Smooth muscle cell of the brain vasculature (primary cell): ENCODE measurements at places on chromosomes 4 and X.

DNA sequence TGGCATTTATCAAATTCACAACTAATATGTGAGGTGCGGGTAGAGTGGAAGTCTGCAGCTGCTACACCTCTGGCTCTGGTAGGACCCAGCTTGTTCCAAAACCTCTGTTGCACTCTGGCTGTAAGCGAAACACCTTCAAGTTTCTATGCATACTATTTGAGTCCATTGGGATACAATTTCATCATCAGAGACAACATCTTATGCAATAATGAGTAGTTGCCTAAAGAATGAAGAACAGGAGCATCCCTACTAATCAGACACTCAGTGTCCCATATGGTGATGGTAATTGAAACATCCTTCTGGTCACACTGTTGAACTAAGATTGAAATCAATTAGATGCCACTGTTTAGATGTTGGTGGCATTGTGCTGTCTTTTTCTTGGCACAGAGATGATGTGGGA lies 178.4 kb downstream of the MGST2 start:
- no peak for DNase-seq

- no peak for DNase-seq
These were observed 58.9 kb downstream of the HTRA3 start for GRCh38 chr4:8328456-8328855.

DNA sequence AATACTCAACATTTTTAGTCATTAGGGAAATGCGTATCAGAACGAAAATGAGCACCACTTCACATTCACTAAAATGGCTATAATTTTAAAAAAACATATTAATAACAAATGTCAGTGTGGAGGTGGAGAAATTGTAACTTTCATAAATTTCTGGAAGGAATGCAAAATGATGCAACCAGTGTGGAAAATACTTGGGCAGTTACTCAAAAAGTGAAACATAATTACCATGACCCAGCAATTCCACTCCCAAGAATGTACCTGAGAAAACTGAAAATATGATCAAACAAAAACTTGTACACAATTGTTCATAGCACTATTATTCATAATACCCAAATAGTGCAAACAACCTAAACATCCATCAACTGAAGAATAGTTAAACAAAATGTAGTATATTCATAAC lies 76.1 kb upstream of the FAM241A start:
- no peak for DNase-seq

GRCh38 chr4:41525129-41525528 lies 12.8 kb upstream of the LIMCH1 start:
- DNase-seq = no peak

- no peak for DNase-seq
These were observed 43.6 kb upstream of the IL1RAPL2 start for GRCh38 chrX:104522386-104522785.

DNA sequence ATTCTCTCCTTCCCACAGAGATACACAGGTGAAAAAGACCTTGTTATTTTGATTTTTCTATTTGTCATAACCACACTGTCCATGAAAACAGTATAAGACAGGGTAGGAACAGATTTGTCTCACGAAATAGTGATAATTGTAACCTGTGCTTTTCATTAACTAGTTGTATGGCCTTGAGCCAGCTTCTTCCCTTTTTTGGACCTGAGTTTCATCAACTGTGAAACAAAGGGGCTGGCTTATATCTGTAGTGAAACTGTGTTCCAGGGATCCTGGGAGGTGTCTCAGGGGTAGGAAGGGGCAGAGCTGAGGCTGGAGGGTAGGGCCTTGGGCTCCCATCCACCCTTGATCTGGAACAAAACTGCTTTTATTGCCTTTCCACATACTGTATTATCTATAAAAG lies 50.9 kb downstream of the MED28 start:
- no peak for DNase-seq

DNA sequence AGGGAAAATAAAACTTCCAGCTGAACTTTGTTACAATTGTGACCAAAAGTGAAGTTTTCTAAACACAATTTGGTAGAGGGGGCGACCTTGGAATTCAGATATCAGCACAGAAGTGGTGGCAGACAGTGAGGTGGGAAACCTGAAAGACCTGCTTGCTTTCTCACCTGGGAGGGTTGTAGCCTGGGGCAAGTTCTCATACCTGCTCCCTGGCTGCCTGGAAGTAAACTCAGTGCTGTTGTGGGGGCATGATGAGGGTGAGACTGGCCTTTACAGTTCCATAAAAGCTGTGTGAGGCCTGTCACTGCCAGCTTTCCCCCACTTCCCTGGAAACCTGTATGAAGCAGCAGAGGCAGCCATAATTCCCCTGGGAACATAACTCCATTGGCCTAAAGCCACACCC lies 1180.2 kb downstream of the FAM133A start:
- no peak for DNase-seq

DNA sequence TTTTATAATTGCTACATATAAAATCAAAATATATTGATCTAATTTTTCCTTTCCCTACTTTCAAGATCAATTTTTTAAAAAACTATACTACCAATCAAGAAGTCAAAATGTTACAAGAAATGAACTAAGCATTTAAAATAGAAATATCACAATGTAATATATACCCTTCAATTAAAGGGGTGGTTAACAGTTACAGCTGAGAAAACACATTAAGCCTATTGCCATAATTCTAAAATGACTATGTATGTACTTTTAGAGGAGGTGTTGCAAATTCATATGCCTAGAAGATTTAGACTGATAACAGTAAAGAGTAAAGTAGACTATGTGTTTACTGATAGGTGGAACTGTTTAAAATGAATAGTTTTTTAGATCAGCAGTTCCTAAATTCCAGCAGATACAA lies 3.7 kb downstream of the NUP54 start:
- no peak for DNase-seq

- no peak for DNase-seq
These were observed 5.7 kb downstream of the DOK7 start for GRCh38 chr4:3468804-3469203.

DNA sequence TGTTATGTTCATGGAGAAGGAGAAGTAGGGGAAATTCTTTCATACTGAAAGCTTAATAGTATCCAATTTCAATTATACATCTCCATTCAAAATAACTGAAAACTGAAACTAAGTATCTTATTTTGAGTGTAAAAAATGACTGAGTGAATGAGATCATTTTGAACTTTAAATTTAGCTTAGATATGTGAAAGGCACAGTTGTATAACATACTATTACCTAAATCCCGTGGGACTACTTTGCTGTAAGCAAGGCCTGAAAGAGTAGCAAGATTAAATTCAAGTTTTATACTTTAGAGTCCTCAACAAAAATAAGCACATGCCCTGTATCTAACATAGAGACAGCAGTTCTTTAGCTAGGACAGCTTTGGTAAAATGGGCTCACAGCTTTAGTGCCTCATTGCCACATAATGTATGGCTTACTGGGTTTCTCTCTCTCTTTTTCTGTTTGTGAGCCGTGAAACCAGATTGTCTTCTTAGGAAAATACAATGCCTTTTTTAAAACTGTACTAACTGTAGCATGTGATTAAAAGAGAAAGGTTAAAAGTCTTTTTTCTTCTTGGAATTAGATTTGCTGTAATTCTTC lies 43.2 kb downstream of the GSTCD start:
- DNase-seq = no peak

GRCh38 chr4:11424000-11424399 lies 4.7 kb downstream of the HS3ST1 start:
- peak; percentile 33 for DNase-seq

- DNase-seq = no peak
These were observed 1144.2 kb downstream of the FAT4 start for GRCh38 chr4:126458993-126459392.

DNA sequence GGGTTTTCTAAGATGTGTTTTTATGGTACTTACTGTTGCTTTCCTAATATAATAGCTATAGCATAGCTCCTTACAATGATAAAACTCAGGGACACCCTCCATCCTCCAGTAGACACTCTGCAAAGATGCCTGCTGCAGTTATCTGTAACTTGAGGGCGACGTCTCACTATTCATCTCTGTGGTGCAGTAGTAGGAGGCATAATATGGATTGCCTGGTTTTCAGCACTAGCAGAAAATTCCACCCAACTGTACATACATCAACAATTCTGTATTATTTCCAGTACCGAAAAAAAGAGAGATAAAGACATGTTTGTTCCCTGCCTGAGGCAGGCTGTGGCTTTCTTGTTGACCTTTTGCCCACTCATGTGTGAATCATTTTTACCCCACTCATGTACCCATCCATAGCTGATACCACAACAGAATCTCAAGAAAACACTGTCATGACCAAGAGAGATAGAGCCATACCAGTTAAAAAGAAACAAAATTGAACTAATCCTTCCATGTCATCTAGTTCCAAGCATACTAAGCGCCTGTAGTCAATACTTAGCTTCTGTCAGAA lies 220.1 kb downstream of the RAB28 start:
- no peak for DNase-seq

DNA sequence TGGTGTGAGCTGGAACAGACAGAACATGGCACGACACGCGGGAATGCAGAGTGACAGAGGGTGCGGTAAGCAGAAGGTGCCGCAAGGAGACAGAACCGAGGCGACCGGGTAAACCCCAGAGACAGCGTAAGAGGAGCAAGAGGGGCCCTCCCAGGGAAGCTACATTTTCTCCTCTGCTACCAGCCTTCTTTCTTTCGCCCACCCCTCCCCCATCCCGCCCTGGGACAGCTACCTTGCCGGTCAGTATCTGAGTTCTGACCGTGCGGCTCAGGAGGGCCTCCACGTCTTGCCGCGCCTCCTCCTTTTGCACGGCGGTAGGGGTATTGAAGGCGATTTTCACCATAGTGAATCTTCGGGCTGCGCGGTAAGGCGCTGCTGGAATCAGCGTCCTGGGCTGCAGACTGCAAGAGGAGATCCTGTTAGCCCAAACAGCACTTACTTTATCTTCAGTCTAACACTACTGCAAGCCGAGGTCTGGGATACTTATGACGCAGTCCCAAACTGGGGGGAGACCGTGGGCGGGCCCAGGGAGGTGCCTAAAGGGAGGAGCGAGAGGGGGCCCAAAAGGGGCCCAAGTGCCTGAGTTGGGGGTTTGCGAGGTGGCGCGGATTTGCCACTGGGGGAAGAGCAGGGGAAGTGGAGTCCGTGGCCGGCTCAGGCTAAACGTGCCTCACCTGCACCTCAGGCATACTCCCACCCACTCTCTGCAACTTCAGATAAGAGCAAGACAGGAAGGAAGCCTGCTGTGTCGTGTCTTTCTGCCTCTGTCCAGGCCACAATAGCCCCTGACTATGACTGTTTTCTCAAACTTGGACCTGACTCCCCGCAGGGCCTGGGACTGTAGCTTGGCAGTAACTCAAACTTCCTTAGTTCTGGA lies at the start of gene ITM2A:
ITM2A (minus strand) TSS at position 462 of the 877 bp plus-strand sequence; CDS start at position 343, 119 bp downstream.
- DNase-seq = no peak

- DNase-seq = no peak
These were observed 577.2 kb upstream of the HTR2C start for GRCh38 chrX:114006664-114007063.

DNA sequence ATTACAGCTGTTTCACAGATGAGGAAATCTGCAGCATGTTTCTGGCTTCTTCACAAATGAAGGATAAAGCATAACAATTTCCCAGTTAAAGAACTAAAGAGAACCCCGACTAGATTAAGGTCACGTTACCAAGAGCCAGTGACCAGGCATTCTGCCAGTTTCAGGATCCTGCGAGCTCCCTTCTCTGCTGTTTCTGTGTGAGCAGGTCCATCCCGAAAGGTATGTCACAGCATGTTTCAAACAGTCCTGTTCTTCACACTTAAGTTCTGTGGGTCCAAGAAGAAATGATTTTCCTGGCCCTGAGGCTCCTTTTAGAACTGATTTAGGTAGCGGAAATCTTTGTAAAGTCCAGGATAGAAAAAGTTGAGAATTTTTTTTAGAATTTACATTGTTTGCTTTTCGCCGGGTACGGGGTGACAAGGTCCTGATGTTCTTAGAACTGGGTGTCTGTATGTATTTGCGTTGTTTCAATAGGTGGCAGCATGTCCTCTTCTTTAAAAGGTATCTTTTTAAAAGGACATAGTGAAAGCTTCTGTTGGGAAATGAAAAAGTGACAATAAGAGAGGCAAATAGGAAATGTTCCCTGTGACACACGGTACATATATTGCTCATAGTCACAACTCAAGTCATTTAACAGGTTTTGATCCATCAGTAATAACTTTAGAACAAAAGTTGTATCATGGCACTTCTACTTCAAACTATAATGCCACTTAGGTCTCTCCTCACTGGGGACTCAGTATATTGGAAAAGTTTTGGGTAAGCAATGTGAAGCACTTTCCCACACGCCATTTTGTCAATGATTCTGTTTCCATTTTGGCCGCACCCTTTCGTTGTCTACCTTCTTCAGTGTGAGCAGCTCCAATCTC lies 18.4 kb downstream of the IL21 start:
- DNase-seq = no peak

- DNase-seq = no peak
These were observed 125.0 kb downstream of the AKAP4 start for GRCh38 chrX:50075630-50076339.

GRCh38 chrX:123731987-123732669 lies 724 bp downstream of the THOC2 start:
- no peak for DNase-seq

DNA sequence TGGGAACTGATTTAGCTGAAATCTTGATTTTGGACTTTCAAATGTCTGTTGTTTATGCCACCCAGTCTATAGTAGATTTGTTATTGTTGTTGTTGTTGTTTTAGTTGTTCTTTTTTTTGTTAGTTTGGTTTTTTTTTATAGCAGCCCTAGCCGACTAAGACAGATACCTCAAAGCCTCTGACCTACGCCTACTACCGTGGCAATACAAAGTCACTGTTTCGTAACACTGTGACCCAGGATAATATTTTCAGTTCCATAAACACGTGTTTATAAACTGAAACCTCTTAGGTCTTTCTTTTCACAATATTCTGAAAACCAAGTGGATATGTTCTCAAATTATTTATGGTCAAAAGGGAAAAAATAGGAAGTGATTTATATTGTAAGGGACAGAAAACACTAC lies 32.8 kb downstream of the VCX2 start:
- no peak for DNase-seq

DNA sequence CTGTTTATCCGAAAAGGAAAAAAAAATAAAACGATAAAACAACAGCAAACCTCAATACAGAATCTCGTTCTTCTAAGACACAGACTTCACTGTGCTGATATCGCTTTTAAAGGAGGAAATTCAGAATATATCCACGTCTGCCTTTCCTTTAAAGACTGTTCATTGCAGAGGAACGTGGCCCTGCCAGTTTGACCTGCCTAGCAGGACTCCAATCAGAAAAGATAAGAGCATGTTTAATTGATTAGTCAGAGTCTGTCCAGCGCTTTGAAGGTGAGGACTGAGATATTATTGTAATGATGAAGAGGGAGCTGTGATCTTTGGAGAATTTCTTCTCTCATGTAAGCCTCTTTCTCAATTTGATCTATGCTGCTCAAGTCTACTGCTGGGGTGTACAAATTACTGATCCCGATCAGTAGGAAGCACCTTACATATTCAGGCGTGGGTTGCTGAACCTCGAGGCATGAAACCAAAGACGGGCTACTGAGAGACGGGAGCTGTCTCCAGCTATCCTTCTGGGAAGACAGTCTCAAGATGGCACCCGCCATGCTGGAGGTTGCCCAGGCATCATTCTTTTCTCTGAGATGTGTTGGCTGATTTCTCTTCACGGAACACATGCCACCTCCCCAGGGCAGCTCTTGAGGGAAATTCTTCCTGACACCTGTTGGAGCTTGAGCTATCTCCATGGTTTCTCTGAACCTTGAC lies 146.1 kb downstream of the SHOX start:
- no peak for DNase-seq

GRCh38 chr4:40299811-40300292 lies 35.3 kb upstream of the CHRNA9 start:
- DNase-seq = no peak
